ENCODE measurements at places on chromosomes 2 and 18.

GRCh38 chr2:205197468-205198139 is 484.7 kb upstream of the NRP2 start:
- DNase-seq = no peak

DNA sequence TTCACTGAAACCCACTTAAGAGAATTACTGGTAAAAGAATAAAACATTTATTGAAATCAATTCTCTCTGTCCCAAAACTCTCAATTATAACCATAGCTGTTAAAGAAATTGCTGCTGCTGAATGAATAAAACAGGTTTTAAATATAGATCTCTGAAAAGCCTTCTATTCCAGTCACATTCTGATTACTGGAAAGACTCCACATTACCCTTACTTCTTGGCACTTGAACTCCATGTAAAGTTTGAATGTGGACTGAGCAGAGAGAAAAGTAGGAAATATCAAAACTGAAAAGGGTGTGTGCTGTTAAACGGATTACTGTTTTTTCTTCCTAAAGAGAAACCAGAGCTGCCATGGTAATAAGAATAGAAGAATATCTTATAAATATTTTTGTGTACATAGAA is 655.3 kb upstream of the SETBP1 start:
- DNase-seq = no peak

DNA sequence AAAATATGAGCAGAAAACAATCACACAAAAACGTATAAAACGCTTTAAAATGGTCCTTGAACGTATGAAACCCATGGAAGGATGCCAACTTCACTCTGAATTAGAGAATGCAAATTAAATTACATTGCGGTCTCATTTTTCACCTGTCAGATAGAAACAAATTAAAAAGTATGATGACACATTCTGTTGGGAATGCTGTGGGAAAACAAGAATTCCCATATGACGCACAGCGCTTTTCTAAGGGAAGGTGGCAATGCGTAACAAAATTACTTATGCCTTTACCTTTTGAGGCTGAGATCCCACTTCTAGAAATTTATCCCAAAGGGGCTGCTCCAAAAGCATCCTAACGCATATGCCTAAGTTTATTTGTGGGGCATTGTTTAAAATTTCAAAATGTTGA is 3.8 kb upstream of the RPS7 start:
- no peak for DNase-seq

DNA sequence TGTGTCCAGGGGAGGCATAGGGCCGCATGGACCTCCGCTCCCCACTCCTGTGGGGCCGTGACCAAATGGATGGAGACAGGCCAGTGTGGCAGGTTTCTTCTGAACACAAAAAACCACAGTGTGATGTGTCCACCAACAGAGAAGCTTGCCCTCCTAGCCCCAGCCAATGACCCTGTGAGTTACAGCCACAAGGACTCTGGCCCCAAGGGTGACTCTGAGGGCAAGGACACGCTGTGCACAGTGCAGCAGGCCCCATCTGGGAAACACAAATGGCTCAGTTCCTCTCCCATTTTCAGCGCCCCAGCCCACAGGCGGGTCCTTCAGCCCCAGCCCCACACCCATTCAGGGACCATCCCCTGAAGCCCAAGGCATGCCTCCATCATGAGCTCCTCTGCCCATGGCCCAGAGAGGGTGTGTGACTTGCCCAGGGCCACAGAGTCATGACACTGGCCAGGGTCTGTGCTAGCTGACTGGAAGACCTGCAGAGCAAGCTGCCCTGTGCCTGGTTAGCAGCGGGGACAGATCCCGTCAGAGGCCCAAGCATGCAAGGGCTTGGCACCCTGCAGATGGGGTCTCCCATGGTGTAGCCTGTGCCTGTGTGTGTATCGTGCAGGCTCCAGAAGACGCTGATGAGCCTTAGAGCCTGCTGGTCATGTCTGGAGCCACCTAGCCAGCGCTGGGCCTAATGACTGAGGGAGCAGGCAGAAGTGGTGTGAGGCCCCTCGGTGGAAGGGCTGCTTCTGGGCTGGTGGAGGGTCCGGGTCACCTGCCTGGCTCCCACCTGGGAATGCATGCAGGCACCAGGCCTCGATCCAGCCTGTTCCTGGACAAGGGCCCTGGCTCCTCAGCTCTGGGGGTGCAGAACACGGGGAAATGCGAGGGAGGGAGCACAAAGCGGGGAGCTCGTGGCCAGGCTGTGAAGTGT is 47.7 kb downstream of the HS6ST1 start:
- DNase-seq = no peak

- no peak for DNase-seq
These were observed 410.7 kb upstream of the TNP1 start for GRCh38 chr2:217270485-217271121.

DNA sequence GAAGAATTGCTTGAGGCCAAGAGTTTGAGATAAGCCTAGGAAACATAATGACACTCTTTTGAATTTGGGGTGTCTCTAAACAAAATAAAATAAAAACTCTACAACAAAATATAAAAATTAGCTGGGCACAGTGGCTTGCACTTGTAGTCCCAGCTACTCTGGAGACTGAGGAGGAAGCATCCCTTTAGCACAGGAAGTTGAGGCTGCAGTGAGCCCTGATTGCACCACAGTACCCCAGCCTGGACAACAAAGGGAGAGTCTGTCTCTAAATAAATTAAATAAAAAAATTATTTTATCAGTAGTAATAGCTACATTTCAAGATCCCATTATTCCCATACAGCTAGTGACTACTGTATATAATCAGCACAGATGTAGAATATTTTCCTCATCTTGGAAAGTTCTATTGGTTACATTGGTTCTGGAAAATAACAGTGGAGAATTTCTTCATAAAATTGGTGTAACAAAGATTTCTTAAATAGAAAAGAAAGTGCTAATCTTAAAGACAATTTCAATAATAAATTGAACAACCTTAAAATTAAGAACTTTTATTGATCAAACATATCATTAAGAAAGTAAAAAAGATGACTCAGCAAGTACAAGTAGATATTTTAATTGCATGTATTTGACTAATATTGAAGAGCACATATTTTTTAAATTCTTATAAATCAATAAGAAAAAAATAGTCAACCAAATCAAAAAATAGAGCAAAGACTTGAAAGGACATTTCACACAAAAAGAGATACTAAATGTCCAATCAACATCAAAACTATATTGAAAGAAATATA is 90.4 kb upstream of the KYNU start:
- no peak for DNase-seq

GRCh38 chr18:74806073-74806472 is 208.4 kb downstream of the ZNF407 start:
- no peak for DNase-seq

GRCh38 chr2:136693966-136694365 is 71.4 kb upstream of the THSD7B start:
- DNase-seq = no peak

DNA sequence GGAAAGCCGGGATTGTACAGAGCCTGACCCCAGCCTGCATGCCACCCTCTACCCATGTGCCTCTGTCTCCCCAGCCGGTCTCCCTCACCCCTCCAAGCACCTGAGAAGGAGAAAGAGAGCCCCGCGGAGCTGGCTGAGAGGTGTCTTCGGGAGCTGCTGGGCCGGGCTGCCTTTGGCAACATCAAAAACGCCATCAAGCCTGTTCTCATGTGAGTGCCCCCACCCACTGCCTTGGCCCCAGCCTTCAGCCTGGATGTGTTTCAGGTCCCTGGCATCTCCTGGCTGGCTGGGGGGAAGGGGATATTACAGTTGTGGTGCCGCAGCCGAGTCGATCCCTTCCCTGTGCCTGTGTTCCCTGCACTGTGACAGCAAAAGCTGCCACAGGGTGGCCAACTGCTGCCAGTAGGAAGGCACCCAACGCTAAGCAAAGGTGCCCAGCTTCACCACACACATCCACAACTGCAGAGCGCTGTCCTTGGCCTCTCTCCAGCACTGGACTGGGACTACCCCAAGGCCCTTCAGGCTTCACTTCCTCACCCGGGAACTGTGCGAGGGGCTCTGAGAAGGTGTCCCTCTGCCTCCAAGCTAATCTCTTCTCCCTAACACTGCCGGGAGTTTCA is 38.4 kb downstream of the POMC start:
- no peak for DNase-seq

- DNase-seq = no peak
These were observed 19.8 kb downstream of the ARL5A start for GRCh38 chr2:151808258-151809072.

GRCh38 chr2:130864830-130865800 is 28.4 kb downstream of the ARHGEF4 start:
- DNase-seq = no peak

DNA sequence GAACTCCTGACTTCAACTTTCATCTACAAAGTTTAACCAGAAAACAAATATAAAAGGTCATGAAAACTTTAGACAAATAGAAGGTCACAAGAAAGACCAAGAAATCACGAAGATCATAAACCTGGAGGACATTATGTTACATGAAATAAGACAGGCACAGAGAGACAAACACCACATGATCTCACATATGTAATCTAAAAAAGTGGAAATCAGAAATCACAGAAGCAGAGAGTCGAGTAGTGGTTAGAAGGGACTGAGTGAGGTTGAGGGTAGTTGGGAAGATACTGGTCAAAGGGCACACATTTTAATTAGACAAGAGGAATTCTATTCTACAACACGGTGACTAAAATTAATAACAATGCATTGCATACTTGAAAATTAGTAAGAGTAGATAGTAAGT is 1.4 kb downstream of the GCFC2 start:
- DNase-seq = no peak

GRCh38 chr18:44325903-44326635 is 354.6 kb upstream of the SETBP1 start:
- DNase-seq = no peak

DNA sequence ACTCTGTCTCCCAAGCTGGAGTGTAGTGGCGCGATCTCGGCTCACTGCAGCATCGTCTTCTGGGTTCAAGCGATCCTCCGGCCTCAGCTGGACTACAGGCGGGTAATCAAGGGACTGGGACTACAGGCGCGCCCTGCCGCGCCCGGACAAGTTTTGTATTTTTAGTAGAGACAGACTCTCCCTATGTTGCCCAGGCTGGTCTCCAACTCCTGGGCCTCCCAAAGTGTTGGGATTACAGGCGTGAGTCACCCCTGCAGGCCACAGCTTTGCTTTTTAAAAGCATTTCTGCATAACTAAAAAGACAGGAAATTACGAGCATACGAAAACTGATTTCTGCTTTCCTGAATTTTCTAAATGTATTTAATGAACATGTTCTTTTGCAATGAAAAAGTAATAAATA is 916 bp upstream of the OSBPL1A start:
- DNase-seq = no peak

DNA sequence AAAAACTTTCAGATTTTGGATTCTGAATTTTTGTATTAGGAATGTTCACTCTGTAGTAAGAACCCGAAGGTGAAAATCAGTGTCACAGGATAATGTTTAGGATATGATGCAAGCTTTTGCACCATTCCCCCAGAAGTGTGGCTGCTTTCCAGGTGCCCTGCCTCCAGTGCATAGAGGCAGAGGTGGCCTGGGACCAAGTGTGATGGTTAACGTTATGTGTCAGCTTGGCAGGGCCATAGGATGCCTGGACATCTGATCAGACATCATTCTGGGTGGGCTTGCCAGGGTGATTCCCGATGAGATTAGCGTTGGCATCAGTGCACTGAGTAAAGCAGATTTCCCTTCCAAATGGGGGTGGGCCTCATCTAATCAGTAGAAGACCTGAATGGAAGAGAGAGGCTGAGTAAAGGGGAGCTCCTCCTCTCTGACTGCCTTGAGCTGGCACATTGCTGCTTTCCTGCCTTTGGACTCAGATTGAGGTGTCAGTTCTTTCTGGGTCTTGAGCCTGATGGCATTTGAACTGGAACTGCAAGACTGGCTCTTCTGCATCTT is 177.4 kb upstream of the HS6ST1 start:
- no peak for DNase-seq
